AG08395 (cell line): ENCODE measurements at places on chromosomes 16 and 17.

- peak; percentile 70 for DNase-seq
Measured at GRCh38 chr17:2089021-2089422, 34.1 kb downstream of the HIC1 start.

DNA sequence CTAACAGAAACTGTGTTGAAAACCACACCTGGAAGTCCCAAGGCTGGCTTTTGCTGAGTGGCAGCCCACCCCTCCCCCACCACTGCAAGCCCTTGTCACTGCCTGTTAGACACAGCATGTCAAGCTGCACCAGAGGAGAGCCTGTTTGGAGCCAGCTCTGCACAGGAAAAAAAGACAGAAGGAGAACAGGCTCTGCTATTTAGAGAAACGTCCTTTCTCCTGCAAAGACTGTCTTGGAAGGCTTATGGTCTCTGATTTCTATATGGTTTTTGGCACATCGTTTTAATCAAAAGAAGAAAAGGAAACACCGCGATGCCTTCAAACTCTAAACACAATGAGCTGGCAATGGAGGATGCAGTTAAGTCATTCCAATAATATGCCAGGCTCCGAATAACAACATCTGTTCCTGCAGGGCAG is 275.5 kb downstream of the MAP2K4 start:
- DNase-seq = no peak

DNA sequence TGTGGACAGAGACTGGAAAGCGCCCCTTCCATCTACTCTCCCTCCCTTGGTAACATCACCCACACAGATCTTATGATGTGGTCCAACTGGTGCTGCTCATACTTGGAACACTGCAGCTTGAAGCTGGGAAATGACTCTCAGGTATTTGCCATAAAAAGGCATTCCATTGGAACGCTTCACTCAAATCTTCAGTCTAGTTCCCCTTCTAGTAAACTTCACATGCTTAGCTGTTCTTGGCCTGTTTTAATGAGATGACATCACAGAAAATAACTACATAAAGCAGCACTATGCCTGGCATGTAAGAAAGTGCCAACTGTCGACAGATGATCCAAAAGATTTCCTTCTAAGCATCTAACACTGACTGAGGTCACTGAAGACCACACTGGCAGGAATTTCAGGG is 9.3 kb downstream of the ZNF263 start:
- DNase-seq = peak; percentile 8

GRCh38 chr16:57071831-57072582 is 20.4 kb upstream of the CPNE2 start:
- peak; percentile 53 for DNase-seq

DNA sequence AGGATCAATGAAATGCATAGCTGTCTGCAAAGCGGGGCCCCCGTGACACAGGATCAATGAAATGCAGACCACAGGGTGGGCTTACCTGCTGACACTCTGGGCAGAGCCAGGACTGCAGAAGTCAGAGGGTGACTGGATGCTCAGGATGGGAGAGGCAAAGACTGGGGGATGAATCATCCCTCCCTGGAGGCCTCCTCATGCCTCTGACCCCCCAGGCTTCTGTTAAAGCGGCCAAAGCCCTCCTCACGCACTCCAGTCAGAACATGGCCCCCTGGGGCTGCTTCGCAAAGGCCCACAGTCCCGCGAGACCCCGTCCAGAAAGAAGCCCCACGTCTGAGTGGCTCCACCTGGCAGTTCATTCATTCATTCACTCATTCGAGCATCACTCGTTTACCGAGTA is 38.4 kb upstream of the FOXF1 start:
- no peak for DNase-seq

GRCh38 chr17:38701504-38702165 is 3.4 kb upstream of the MLLT6 start:
- peak; percentile 9 for DNase-seq

- DNase-seq = peak; percentile 57
Measured at GRCh38 chr17:63774141-63774968, at the start of gene DDX42. Gene DDX42, plus strand, starts transcription at chr17:63774170. Its CDS starts 12,880 bp downstream, at chr17:63787050.

DNA sequence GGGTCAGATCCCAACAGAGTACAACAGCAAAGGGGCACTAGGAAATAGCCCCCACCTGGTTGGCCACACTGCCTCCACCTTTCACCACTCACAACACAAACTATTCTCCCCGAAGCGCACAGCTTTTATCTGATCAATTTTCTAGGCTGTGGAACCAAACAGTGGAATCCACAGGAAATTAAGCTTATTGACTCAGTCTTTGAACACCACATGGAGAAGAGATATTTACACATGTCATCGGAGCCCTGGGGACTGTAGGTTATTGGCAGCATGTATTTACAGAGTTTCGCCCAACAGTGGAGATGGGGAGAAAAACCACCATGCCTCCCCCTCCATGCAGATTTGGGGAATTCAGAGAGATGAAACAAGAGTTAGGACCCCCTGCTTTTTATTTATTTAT is 154.8 kb downstream of the XYLT1 start:
- DNase-seq = no peak

- peak; percentile 58 for DNase-seq
Measured at GRCh38 chr16:30609002-30609925, 925 bp downstream of the ZNF689 start.

DNA sequence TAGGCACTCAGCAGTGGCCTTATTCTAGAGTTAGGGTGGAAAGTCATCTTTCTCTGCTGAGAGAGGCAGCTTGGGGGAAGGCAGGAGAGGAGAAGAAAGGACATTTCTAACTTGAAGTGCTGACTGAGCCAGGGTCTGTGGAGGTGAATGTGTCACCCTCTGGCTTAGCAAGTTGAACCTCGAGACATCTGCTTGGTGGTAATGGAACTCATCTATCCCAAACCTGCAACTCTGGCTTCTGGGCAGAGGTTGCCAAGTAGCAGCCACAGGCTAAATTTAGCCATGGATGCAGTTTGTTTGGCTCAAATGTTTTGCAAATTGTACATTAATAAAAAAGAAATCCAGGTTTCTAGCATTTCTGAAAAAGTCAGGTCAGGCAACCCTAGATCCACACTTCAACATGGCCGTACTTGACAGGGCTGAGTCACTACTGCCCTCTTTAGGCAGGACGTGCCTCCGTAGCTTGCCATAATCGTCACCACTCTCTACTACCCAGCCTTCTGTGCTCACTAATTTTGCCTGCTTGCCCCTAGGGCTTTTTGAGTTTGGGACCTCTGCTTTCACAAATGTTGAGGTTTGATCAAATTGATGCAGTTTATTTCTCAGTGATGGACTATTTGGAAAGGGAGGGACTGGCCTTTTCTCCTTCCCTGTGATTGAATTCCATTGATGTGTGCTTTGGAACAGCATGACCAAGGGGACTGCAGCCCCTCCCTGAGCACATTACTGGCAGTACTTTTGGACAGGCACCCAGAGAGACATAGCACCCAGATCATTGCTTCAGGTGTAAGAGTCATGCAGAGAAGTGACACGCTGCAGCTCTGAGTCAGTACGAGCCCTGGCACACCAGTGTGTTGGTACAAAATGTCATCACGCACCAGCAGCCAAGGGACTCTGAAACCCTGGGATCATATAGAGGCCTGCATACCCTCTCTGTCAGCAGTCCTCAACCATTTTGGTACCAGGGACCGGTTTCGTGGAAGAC is 5.2 kb downstream of the CDH13 start:
- peak; percentile 20 for DNase-seq

GRCh38 chr17:79870540-79870939 is 31.3 kb upstream of the CBX4 start:
- no peak for DNase-seq

GRCh38 chr17:73118951-73119391 is 26.5 kb upstream of the SLC39A11 start:
- DNase-seq = no peak

DNA sequence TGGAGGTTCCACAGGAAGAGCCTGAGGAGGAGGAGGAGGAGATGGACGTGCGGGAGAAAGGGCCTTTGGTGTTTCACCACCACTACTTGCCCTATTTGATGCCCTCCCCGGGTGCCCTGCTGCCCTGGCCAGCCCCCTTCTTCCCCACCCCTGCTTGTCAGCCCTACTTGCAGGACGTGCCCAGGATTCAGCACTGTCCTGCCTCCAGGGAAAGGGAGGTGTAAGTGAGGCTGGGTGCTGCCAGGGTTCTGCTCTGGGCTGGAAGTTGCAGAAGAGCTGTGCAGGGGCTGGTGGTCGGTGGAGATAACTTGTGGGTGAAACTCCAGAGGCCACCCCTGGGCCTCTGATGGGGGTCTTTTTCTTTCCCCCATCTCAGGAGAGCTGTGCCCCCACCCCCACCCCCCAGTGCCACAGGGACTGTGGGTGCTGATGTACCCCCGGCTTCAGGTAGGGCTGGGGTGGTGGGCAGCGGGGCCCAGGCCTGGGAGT is 3.0 kb downstream of the PRR29 start:
- no peak for DNase-seq

- DNase-seq = no peak
Measured at GRCh38 chr16:21666772-21667171, 3.0 kb downstream of the OTOA start.
